ENCODE measurements at places on chromosomes 7 and 10. TPM values are rescaled to one million over a fixed set of nuclear protein-coding genes. Genes with fewer than 3 reads are reported as not detected.

SPDYE6 gene
- not detected for total RNA-seq

MMP21 gene
- total RNA-seq = not detected

SH3PXD2A gene
- total RNA-seq = 48.5 TPM

CH25H gene
- total RNA-seq = 1.3 TPM

ABCA13 gene
- 0.11 TPM for total RNA-seq

PDE1C gene
- total RNA-seq = 4.0 TPM

COL26A1 gene
- total RNA-seq = not detected

TFR2 gene
- total RNA-seq = 0.64 TPM

PHYHIPL gene
- 0.45 TPM for total RNA-seq

PRKRIP1 gene
- 16.0 TPM for total RNA-seq

TUBAL3 gene
- 38.6 TPM for total RNA-seq

LHPP gene
- 26.1 TPM for total RNA-seq

PPP1R9A gene
- 24.5 TPM for total RNA-seq

HMX2 gene
- total RNA-seq = 0.18 TPM
